ENCODE measurements at places on chromosomes 12 and 14. TPM values are rescaled to one million over a fixed set of nuclear protein-coding genes. Genes with fewer than 3 reads are reported as not detected.

DNA sequence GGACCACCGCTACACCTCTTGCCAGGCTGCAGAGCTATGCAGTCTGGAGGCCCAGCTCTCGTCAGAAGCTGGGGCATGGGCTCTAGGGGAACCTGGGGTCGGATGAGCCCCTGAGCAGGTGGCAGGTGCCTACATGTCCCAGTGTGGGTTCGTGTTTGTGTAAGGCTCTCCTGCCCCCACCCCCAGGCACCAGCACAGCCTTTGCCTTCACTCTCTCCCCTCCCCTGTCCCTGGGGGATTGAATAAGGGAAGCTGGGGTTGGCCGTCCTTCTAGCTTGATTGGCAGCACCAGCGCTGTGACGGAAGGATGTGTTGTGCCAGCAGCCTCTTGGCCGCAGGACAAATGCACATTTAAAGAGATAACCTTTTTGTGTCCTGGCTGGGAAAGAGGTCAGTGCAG lies 34.8 kb upstream of the TSPAN9 start:
- DNase-seq: no peak

- no peak for DNase-seq
These were observed 433.6 kb downstream of the AEBP2 start for GRCh38 chr12:19872621-19873540.

- no peak for DNase-seq
These were observed 3.2 kb upstream of the MGST1 start for GRCh38 chr12:16344269-16344668.

- DNase-seq: no peak
These were observed 52.8 kb downstream of the PPFIBP1 start for GRCh38 chr12:27576667-27577347.

DNA sequence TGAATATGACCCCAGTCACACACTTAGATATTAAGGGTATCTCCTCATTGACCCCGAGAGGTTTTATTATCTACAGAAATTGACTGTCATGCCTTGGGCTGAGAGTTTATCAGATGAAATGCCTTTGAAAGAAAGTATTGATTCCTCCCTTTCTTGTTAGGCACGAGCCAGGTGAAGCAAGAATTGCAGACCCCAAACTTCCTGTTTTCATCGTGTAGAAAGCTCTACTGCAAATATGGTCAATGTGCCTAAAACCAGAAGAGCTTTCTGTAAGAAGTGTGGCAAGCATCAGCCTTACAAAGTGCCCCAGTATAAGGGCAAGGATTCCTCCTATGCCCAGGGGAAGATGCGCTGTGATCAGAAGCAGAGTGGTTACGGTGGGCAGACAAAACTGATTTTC lies 143.9 kb upstream of the FUT8 start:
- DNase-seq: no peak

DNA sequence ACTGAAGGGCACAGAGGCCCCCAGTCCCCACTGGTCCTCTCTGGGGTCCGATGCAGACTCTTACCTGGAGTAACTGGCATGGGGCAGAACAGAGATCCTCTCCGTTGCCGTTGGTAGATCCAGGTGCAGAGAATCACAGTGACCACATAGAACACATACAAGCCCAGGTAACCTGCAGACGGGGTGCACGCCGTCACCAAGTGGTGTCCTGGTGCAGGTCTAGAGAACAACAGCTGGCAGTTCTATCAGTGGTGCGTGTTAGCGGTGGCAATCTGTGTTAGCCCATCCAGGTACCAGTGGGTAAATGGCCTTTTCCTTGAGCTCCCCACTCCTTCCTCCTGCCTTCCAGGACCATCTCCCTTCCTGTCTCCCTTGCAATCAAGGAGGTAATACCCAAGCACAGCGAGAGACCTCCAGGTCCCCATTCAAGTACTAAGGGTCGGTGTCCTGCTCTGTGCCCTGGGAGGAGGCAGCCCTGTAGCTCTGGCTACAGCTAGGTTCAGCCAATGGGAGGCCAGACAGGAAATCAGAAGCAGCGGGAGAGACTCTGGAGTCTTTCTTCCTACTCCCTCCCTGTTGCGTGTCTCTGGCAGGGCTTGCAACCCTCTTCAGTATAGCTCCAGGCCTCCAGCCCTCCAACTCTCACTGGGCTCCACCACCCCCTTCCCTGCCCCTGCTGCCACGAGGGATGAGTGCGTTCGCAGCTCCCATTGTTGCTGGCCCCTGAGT lies 15.8 kb downstream of the SLC8B1 start:
- no peak for DNase-seq

- DNase-seq: no peak
These were observed 1022.9 kb downstream of the LRFN5 start for GRCh38 chr14:42629553-42629952.

GRCh38 chr12:101021911-101022388 lies 188.1 kb downstream of the SLC5A8 start:
- no peak for DNase-seq

The CEP170B gene
- 3.3 TPM for total RNA-seq

The PGF gene
- total RNA-seq: 0.10 TPM

DNA sequence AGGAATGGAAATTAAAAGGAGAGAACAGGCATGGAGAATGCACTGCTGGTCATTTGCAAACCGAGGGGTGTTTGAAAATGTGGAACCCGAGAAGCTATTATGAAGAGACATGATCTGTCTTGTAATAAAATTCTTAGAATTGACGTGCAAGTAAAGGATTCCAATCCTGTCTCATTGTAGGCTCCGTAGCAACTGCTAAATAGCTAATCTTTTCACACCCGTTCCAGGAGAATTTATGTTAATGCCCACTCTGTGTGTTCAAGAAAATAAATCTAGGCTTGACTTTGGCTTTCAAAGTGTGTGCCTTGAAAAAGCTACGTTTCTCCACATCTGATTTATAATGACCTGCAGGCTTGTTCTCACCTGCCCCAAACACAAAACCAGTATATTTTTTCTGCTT lies 380.9 kb downstream of the GLT1D1 start:
- DNase-seq: no peak

DNA sequence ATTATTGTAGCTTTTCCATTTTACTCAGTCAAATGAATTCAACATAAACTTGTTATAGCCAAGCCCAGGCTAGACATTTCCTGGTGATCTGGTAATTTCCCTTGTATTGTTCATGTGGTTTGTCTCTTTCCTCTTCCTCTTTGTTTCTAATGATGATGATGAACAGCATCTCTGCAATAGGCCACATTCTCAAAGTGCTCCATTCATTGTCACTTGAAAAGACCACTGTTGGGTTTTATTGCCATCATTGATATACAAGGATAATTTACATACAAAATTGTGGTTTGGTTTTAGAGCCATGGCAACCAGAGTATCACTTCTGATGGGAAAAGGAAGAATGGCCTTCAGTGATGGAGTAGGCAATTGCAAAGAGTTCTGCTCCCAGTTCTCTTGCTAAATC lies 379.3 kb downstream of the RGS6 start:
- DNase-seq: no peak

All from activated naive CD4-positive, alpha-beta T cell treated with anti-CD3 and anti-CD28 coated beads for 36 hours (primary cell).